ENCODE measurements at places on chromosomes 6 and 20.
A peak's percentile ranks its signal among the peaks of the same experiment; 100 is the strongest.

- no peak overlapping the region for H3K27ac ChIP-seq
- H3K4me1 ChIP-seq = no peaks in the 10 kb centered on the region
- H3K36me3 ChIP-seq = no peaks in the 10 kb centered on the region
- DNase-seq = no peak
- H3K27me3 ChIP-seq = peaks cover 35% of the 10 kb centered on the region
- no peak overlapping the region for H3K4me3 ChIP-seq
These were observed 176.6 kb downstream of the TRIM27 start for GRCh38 chr6:28747083-28747630.

DNA sequence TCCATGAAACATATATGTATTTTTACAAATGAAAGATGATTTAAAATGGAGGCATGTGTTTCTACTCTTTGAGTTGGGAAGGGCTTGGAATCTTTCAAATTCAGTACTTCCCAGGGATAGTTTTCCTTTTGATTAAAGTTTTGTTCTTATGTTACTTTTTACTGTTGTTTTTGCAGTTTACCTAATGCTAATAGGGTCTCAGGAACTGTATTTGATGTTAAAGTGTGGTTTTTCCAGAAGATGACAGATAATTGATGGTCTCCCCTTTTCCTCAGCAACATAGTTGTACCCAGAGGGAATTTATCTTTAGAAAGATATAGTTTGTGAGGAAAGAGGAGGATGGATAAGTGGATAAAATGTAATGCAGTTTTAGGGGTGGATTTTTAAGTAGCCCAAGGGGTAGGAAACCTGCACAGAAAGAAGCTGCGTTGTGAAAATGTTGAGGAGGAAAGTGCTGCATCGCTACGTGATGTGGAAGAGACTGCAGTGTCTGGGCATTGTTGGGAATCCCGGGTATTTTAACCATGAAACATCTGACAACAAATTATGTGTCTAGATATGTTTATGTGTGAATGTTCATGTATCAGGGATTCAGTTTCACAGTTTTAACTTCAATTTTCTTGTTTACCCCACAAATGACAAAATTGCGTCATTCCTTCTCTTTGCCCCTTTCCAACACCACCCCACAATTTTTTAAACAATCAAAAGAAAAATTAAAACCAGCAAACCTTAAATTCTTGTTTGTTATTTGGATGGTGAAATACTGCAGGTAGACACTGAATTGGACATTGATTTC is 42.3 kb downstream of the GNAS start:
- H3K36me3 ChIP-seq = peaks cover 68% of the 10 kb centered on the region
- H3K4me1 ChIP-seq = peaks cover 56% of the 10 kb centered on the region
- no peaks in the 10 kb centered on the region for H3K27me3 ChIP-seq

DNA sequence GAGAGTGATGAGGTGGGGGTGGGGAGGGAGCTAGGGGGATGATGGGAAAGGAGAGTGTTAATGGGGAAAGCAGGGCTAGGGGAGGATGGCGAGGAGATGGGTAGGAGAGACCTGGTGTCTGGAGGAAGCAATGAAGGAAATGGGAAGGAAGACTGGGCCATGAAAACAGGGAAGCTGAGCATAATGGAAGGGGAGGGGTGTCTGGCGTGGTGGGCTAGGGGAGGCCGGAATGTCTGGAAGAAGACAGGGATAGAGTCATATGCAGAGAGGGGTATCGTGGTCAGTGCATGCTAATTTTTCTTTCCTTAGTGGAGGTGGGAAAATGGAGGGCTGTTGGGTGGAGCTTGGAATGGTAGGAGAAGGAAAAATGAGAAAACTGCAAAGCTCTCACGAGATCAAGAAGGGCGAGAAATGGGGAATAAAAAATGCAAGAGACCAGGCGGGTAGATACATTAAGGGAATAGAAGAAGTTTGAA is 423 bp downstream of the KLHDC3 start:
- peak overlapping the region; percentile 97 for H3K4me3 ChIP-seq
- DNase-seq = no peak
- H3K27me3 ChIP-seq = no peaks in the 10 kb centered on the region
- H3K4me1 ChIP-seq = peaks cover 43% of the 10 kb centered on the region

DNA sequence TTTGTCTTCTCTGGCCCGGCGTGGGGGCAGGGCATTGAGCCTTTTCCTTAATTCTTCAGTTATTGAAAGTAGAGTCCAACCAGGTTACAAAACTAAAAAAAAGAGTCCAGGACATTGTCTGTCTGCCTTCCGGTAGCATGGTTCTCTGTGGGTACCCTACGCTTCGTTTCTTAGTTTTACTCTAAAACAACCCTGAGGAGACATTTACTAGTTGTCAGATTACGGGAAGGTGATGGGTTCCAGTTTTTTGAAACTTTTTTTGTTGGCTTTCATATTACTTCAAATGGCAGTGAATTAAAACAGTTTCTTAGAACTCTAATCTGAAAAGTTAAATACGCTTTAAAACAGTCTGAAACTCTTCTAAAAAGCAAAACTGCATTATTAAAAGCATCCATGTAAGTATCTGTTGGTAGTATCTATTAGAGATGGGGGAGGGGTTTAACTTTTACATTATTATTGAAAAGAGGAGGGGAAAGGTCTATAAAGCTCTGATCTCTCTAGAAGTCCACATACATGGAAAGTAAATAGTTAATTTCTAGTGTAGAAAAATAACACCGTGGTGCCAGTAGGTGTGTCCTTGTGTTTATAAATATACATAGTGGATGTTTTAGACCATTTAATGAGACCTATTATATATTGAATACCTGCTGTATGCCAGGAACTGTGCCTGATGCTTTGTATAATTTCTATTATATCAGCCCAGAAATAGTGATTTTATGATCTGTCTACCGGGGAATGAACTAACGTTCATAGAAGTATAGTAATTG is 2.2 kb downstream of the BICRAL start:
- H3K4me3 ChIP-seq = peak overlapping the region; percentile 92
- peaks cover 34% of the 10 kb centered on the region for H3K36me3 ChIP-seq
- DNase-seq = no peak
- H3K27ac ChIP-seq = peak overlapping the region; percentile 96
- H3K27me3 ChIP-seq = no peaks in the 10 kb centered on the region
- peaks cover 25% of the 10 kb centered on the region for H3K4me1 ChIP-seq

DNA sequence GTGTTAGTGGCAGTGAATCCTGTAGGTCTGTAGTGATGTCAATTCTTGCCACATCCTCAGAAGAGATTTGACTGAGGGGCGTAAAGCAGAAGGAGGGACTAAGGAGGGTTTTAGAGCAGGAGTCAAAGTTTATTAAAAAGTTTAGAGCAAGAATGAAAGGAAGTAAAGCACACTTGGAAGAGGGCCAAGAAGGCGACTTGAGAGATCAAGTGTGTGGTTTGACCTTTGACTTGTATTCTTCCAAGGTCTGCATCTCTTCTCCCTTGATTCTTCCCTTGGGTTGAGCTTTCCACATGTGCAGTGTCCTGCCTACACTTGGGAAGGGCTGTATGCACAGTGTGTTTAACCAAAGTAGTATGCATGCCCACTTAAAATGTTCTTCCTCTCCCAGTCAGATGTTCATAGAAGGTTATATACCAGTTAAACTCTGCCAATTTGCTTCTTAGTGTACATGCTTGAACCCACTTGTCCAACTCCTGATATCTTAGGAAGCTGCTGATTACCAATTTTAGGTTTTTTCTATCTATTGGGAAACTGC is 627.6 kb downstream of the MMUT start:
- no peak for DNase-seq
- no peaks in the 10 kb centered on the region for H3K36me3 ChIP-seq
- H3K27me3 ChIP-seq = no peaks in the 10 kb centered on the region
- no peak overlapping the region for H3K27ac ChIP-seq
- H3K4me1 ChIP-seq = no peaks in the 10 kb centered on the region
- no peak overlapping the region for H3K4me3 ChIP-seq

- H3K27me3 ChIP-seq = no peaks in the 10 kb centered on the region
- H3K36me3 ChIP-seq = peaks cover 7% of the 10 kb centered on the region
- no peak overlapping the region for H3K4me3 ChIP-seq
These were observed 24.6 kb downstream of the ATG5 start for GRCh38 chr6:106300944-106301343.

DNA sequence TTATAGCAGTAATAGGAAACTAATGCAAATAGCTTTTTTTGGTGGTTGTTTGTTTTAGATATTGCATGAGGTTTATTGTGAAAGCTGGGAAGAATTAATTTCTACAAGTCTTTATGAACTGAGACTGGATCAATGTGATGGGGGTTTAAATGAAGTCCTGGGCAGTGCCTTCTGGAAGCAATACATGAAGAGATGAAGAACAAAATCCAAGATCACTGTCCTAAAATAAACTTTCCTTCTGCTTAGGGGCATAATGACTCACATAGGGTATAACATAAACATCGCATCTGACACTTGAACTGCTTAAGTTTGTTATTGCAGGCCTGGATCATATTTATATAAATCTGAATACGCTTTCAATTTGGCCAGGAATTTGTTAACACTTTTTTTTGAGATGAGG is 20.9 kb upstream of the SHLD1 start:
- H3K27me3 ChIP-seq = peaks cover 7% of the 10 kb centered on the region
- H3K4me3 ChIP-seq = no peak overlapping the region
- DNase-seq = no peak

- H3K27ac ChIP-seq = no peak overlapping the region
- H3K27me3 ChIP-seq = no peaks in the 10 kb centered on the region
- peaks cover 39% of the 10 kb centered on the region for H3K4me1 ChIP-seq
- no peak overlapping the region for H3K4me3 ChIP-seq
- DNase-seq = no peak
These were observed 226.0 kb downstream of the SLC24A3 start for GRCh38 chr20:19438488-19438887.

- no peaks in the 10 kb centered on the region for H3K4me1 ChIP-seq
- peaks cover 39% of the 10 kb centered on the region for H3K27me3 ChIP-seq
These were observed 51.6 kb downstream of the LAMA4 start for GRCh38 chr6:112202639-112203341.

GRCh38 chr6:32589596-32590449 is at the start of gene HLA-DRB1:
Gene HLA-DRB1 (minus strand): TSS chr6:32589848. CDS start chr6:32589742, 106 bp downstream.
- peak within 1 kb of the TSS; percentile 75 for H3K27ac ChIP-seq
- DNase-seq = peak; percentile 31

DNA sequence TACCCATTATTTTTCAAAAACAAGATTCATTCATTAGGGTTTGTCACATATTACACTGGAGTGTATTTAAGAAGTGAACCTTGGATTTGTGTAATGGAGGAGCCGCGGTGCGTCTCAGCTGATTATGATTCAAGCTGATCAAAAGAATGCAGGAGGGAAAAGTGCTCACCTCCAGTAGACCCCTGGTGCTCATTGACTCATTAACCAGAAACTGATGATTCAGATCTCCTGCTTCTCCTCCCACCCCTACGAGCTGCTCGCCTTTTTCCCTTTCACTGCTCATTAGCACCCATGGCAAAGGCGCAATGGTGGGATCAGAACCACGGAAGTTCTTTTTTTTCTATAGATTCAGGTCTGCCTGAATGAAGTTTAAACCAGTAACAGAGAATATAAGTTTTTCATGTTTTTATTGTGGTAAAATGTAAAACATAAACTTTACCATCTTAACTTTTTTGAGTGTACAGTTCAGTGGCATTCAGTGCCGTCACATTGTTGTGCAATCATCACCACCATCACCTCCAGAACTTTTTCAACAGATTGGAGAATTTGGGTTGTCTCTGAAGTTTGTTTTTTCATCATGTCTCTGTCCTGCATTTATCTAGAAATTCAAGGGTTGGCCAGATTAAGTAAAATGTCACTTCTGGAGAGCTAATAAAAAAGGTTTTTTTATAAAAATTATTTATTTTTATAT is 101.6 kb downstream of the LINC00237 start:
- H3K36me3 ChIP-seq = no peaks in the 10 kb centered on the region
- H3K27ac ChIP-seq = no peak overlapping the region
- no peak overlapping the region for H3K4me3 ChIP-seq
- no peaks in the 10 kb centered on the region for H3K27me3 ChIP-seq
- H3K4me1 ChIP-seq = no peaks in the 10 kb centered on the region
